CD14-positive monocyte (primary cell): ENCODE measurements at places on chromosomes 3 and 15. TPM values are rescaled to one million over a fixed set of nuclear protein-coding genes. Genes with fewer than 3 reads are reported as not detected.

Gene GOLGA8Q
- 0.28 and 1.4 TPM in 2 replicates for polyA plus RNA-seq

Gene ACAN
- not detected in 2 replicates for polyA plus RNA-seq

Gene LRRIQ4
- not detected for polyA plus RNA-seq

Gene LTK
- not detected for polyA plus RNA-seq

Gene SLC15A2
- polyA plus RNA-seq = 1.6 and 5.4 TPM in 2 replicates

Gene DPPA2
- not detected in 2 replicates for polyA plus RNA-seq

Gene GPR156
- not detected in 2 replicates for polyA plus RNA-seq
